NCI-H146 (cell line): ENCODE measurements at places on chromosomes 16 and 17.

DNA sequence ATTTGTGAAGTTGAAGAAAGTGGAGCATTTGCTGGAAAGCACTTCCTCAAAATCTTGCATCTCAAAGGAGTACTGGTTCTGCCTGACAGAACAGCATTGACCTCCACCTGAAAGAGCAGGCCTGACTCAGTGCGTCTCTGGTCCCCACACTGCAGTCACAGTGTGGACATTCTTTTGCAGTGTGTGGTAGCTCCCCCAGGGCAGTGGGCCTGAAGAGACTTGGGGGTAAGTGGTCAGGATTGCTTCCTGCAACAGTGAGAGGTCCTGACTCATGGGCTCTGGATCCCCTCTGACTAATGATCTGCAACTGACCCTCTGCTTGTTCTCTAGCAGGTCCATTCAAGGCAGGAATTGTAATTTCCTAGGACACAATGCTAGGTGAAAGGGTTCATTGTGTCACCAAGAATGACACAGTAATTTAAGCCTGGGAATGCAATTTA, 204.9 kb upstream of the KCNJ16 start:
- DNase-seq = no peak

GRCh38 chr16:51818342-51818944, 667.4 kb upstream of the SALL1 start:
- peak; percentile 3 for DNase-seq

DNA sequence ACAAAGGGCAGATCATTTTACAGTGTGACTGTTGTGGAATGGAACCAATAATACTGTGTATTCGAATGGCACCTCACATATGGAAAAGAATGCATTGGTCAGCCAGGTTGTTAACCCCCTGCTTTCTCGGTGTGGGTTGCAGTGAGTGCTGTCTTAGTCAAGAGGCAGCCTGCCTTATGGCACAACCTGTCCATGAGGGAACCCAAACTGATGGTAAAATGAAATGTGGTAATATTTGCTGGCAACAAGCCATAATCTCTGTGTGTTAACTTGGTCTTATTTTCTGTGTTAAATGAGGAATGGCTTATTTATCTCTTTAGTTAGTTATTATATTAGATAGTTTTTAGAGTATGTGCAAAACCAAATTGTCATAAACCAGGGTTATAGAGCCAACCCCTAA, 81.6 kb downstream of the TMC6 start:
- DNase-seq = no peak

- DNase-seq = no peak
Observed at GRCh38 chr17:79651761-79652160, 40.9 kb upstream of the RBFOX3 start.

GRCh38 chr17:45848405-45848804, 3.7 kb downstream of the SPPL2C start:
- no peak for DNase-seq

DNA sequence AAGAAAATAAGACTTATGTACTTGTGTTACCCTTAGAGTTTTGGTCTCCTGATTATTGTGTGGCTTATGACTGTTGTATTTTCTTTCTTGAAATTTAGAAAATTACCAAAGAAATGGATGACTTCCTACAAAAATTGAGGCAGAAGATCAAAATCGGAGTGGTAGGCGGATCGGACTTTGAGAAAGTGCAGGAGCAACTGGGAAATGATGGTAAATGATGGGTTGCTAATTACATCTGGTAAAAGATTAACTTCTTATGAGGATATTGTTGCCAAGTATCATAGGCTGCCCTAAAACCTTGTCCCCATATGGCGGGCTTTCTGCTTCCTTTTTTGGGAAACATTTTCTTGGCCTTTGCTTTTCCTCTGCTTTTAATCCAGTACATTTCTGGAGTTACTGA, 4.1 kb downstream of the PMM2 start:
- no peak for DNase-seq

GRCh38 chr16:90035902-90036301, 16.6 kb upstream of the DBNDD1 start:
- DNase-seq = no peak

DNA sequence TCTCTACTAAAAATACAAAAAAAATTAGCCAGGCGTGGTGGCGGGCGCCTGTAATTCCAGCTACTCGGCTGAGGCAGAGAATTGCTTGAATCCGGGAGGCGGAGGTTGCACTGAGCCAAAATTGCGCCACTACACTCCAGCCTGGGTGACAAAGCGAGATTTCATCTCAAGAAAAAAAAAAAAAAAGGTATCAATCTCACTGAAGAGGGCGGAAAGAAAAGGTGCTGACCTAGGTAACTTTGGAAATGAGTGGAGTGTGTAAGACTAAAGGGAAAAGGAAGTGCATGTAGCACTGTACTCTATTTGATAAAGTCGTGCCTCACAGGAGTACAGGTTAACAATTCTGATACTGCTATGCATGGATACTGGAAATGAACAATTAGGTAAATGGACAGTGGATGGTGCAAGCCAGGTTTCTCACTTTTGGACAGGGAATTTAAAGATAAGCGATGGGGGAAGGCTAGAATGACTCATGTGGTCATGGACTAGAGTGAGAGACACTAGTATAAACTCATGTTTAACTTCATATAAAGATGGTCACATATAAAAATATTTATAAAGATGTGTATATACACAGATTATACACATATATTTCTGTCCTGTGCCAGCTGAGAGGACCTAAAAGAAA, 142.9 kb downstream of the CDK5R1 start:
- DNase-seq = no peak

DNA sequence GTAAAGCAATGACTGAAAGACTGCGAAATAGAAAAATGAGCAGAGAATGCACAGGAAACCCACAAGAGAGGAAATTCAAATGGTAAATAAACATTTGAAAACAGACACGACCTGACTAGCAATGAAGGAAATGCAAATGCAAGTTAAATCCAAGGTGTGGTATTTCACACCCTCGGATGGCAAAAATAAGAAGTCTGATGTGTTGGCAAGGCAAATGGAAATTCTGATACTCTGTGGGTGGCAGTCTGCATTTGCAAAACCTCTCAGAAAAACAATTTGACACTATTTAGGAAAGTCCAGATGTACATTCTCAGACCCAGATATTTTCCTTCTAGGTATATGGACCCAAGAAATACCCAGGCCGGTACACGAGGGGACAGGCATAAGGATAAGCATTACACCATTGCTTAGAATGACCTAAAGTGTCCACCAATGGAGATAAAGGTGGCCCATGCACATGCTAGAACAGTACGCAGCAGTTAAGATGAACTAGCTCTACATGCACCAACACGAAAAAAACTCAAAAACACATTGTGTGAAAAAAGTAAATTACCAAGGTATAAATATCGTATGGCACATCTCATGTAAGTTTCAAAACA, 116.7 kb downstream of the GAS7 start:
- DNase-seq = no peak

- DNase-seq = peak; percentile 3
Observed at GRCh38 chr17:42153919-42154742, 658 bp downstream of the RAB5C start.

- DNase-seq = no peak
Observed at GRCh38 chr16:1088295-1089170, 7.5 kb downstream of the C1QTNF8 start.

DNA sequence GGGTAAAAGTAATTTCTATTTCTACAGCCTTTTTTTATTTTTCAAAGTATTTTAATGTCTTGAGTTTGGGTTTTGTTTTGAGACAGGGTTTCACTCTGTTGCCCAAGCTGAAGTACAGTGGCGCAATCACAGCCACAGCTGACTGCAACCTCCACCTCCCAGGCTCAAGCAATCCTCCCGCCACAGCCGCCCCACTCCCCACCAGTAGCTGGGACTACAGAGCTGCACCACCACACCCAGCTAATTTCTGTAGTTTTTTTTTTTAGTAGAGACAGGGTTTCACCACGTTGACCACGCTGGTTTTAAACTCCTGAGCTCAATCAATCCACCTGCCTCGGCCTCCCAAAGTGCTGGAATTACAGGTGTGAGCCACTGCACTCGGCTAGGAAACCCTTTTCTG, 44.0 kb downstream of the TUBD1 start:
- DNase-seq = no peak

DNA sequence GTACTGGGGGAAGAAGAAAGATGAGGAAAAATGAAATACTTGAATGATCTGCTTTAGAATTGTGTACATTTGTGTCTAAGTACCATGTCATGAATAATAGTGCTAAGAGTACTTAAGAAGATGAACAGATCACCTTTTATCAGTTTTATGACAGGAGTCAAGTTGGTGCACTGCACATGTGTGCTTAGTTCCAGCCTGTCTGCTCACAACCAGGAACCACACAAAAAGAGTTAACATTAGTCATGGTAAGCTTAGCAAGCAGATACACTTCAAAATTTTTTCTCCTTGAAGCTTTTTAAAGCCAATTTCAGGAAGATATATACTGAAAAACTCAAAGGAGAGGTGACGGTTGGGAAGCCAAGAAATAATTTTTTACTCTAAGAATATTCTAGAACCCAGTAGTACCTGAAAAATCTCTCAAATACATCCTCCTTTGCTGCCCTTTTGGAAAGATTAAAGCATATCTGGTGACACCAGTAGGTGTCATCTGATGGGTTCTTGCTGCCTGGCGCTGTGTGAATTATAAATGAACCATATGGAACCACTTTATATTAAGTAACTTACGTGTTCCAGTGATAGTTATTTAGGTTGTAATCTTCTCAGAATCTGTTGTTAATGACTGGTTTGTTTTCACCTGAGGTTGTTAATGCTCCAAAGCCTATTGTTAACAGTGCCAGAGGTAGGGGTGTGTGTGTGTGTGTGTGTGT, 93.4 kb downstream of the MSI2 start:
- no peak for DNase-seq
